T-helper 1 cell (primary cell): ENCODE measurements at places on chromosomes 13 and 19.

GRCh38 chr13:106361621-106362020 is 173.8 kb downstream of the EFNB2 start:
- no peak for DNase-seq

DNA sequence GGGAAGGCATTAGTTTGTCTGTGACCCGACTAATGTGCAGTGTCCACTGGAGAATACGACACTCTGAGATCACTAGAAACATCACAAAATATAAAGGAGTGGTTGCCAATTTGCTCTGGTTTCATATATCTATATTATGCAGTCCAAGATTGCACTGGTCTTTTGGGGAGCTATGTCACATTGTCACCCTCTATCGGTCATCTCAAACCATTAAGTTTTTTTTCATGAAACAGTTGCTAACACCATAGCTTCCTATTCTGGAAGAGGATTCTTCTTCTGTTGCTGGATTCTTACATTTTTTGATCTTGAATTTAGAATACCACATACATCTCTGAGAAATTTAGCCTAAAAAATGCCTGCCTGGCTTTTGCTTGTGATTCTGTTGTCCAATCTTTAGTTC is 168.6 kb downstream of the LACC1 start:
- no peak for DNase-seq

- DNase-seq, result no peak
Measured at GRCh38 chr13:32736648-32737047, 150.4 kb downstream of the PDS5B start.

GRCh38 chr13:22936228-22936627 is 244.6 kb upstream of the SGCG start:
- no peak for DNase-seq

DNA sequence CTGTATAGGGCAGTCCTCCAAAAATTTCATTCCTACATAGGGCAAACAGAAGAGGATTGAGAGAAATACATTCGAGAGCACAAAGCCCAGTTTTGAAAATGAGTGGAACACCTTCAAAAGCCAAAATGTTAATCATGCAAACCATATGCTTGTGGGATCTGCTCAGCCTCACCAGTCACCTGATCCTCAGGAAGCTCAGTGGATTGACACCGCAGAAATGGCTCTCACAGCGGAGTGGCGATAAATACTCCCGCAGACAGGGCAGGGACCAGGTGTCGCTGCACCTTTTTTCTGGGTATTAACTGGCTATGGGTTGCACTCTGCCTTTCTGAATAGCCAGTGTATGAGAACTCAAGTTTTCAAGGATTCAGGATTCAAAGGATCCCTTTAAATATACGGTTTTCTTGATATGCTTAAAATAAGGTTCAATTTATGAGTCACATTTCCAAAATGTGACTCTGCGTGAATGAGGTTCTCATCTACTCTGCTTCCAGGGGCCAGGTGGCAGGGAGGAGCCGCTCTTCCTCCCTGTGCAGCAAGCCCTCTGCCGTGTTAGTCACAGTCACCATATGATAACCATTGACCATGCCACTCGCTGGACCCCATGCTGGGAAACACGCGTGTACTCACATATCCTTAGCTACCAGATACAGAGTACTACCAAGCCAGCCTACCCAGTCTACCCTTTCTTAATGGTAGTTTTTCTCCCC is 18.3 kb upstream of the DHRS12 start:
- no peak for DNase-seq

- DNase-seq, result no peak
Measured at GRCh38 chr13:105778196-105778595, 757.3 kb downstream of the EFNB2 start.

- no peak for DNase-seq
Measured at GRCh38 chr19:40567750-40568494, 8.8 kb upstream of the SHKBP1 start.

- DNase-seq, result peak; percentile 56
Measured at GRCh38 chr19:5805462-5806132, 730 bp downstream of the NRTN start.

- no peak for DNase-seq
Measured at GRCh38 chr13:113561417-113562084, 23.0 kb upstream of the TFDP1 start.

- DNase-seq, result no peak
Measured at GRCh38 chr13:41293272-41293671, 17.8 kb upstream of the NAA16 start.
